ENCODE measurements at places on chromosomes 7 and 10.
A peak's percentile ranks its signal among the peaks of the same experiment; 100 is the strongest.

GRCh38 chr10:53886325-53887300 lies 914.4 kb downstream of the PCDH15 start:
- no peak for DNase-seq

GRCh38 chr7:47586925-47587324 lies 5.0 kb upstream of the TNS3 start:
- no peak for DNase-seq

GRCh38 chr7:2186166-2186565 lies 46.6 kb downstream of the MAD1L1 start:
- DNase-seq = no peak

- peak; percentile 30 for DNase-seq
These were observed 23.0 kb upstream of the EGFR start for GRCh38 chr7:54995610-54996363.

- no peak for DNase-seq
These were observed 14.5 kb downstream of the SSC4D start for GRCh38 chr7:76394957-76395356.

- DNase-seq = no peak
These were observed 345.8 kb downstream of the KCNMA1 start for GRCh38 chr10:77291596-77292505.

- no peak for DNase-seq
These were observed 12.4 kb downstream of the DYNC1I1 start for GRCh38 chr7:95784796-95785195.

GRCh38 chr10:110052916-110053315 lies 45.1 kb downstream of the ADD3 start:
- no peak for DNase-seq

- no peak for DNase-seq
These were observed 39.5 kb downstream of the WNT2 start for GRCh38 chr7:117283371-117283770.

DNA sequence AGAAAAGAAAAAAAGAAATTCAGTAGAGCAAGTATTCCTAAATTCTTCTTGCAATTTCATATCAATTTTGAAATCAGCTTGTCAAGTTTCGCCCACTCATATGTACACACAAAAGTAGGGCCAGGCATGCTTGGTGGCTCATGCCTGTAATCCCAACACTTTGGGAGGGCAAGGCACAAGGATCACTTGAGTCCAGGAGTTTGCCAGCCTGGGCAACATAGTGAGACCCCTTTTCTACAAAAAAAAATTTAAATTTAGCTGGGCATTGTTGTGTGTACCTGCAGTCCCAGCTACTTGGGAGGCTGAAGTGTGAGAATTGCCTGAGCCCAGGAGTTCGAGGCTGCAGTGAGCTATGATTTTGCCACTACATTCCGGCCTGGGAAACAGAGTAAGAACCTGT lies 65.4 kb downstream of the MRPL32 start:
- DNase-seq = no peak

DNA sequence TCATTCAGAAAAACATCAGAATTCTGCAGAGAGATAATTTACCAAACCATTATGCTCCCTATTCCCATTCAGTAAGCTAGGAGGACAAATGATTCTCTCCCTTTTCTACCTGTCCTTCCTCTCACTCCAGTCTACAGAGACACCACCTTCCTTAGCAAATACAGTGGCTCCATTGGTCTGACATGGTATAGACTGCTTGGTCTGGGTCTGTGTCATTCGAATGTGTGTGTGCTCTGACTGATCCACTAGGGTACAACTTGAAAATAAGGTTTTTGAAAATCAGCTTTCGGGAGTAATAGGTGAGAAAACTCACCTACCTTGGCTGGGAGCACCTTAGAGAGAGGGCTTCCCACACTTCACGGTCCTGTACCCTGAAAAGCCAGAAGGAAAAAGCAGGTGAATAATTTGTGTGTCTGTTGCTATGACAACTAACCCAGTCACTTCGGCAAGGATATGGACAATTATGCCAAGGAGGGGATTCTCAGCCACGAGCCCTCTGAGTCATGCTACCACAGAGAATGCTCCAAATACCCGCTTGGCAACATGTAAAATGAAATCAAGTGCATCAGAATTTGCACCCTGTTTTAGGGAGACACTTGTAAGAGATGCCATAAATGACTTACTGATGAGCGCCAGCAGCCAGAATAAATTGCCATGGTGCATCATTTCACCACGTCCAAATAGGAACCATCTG lies 114.5 kb upstream of the PRKCQ start:
- DNase-seq = no peak

- DNase-seq = peak; percentile 19
These were observed 945 bp downstream of the ADO start for GRCh38 chr10:62805231-62806099.

- no peak for DNase-seq
These were observed 83.4 kb downstream of the GOLGA7B start for GRCh38 chr10:97932932-97933530.

DNA sequence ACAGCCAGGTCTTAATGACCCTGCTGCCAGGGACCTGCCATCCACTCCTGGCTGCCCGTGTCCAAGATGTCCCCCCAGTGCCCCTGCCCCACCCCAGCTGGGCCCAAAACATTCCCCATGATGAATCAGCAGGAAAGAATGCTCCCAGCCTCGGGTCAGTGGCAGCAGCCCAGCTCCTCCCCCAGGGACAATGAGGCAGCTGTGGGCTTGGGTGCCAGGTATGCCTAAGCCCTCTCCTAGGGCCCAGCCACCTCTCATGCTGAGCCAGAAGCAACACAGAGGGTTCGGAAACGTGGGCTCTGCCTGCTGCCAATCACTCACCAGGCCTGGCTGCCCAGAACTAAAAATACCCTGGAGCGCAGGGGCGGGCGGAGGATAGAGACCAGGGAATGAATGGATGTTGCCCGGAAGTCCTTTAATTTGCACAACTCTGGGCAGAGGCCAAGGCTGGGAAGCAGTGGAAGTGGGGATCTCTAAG lies 1.5 kb upstream of the LOXL4 start:
- no peak for DNase-seq

DNA sequence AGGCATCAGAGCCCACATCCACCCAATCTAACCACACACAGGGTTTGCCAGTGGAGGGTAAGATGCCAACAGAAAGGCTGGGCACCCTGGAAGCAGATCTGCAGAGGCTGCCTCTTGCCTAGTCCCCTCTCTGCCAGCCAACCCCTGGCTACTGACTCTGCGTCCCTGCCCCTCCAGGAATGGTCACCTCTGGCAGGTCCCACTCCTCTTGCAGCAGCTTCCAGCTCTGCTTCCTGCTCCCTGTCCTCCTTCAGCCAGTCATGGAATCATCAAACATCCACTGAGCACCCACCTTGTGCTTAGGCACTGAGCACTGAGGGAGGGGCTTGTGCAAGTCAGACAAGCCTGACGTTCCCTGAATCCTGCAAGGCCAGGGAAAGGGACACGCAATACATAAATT lies 20.1 kb upstream of the HABP2 start:
- DNase-seq = no peak

DNA sequence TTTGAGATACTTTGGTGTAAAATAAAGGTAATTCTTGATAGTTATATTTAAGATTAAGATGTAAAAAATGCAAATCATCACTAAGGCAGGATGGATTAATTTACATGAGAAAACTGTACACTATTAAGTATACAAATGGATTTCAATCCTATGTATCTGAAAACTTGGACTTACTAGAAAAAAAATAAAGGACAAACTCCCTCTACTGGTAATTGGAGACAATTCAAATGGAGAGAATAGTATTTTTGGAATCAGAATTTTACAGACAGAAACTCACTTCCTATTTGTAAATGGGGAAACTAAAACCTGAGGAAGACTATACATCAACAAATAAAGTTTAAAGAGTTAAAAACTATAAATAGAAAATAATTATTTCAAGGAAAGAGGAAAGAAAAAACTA lies 62.6 kb downstream of the CUL2 start:
- DNase-seq = no peak

GRCh38 chr7:116259871-116260440 lies 49.6 kb downstream of the TES start:
- no peak for DNase-seq

DNA sequence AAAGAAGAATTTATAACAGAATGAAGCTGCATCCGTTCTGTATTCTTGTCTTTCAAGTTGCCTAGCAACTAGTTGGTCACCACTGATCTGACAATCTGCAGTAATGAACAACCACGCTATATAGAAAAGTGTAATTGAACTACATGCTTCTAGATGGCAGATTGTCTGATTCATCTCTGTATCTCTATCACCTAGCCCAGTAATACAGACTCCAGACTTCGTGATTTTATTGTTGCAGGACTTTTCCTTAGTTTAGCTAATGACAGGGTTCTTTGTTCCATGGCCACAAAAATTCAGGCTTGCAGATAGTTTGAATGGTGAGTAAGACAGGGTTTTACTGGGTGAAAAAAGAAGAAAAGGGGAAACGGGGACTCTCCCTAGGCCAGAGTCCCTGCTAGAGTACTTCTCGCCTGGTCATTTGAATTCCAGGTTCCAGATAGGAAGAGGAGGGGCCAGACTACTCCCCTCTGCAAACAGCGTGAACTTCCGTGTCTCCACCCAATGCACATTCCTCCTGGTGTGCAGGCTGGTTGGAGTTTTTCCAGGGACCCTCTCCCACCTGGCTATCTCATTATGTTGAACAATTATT lies 45.9 kb downstream of the COL1A2 start:
- no peak for DNase-seq

- no peak for DNase-seq
These were observed 195.9 kb downstream of the DIP2C start for GRCh38 chr10:493391-494148.

DNA sequence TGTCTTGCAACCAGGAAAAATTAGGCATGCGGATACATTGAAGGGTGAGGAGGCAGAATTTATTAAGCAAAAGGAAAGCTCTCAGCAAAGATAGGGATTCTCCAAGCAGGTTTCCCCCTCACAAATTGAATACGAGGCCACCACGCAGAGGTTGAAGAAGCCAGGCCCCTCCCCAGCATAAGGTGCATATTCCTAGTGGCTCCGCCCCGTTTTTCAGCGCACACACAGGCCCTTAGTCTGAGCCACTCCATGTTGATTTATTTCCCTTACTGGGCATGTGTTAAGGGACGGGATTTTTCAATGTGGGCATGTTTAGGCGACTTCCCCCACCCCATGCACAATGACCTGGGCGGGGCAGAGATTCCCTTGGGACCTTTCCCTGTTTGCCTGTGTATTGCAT lies 24.9 kb downstream of the PPP2R2D start:
- DNase-seq = no peak

GRCh38 chr7:126608339-126608776 lies 644.4 kb downstream of the GRM8 start:
- DNase-seq = no peak

DNA sequence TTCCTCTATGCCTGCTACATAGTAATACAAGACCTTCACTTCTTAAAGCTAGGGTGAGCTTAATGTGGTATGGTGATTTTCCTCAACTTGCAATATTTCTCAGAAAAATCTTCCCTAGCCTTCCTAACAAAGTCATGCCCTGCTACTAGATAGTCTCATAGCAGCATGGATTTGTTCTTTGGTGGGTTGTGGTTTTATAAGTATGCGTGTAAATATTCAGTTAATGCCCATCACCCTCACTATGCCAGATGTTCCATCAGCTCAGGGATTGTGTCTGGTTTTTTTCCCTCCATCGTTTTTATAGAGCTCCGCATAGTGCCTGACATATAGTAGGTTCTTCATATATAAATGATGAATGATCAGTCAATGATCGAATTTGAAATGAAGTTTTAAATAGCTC lies 182.8 kb downstream of the CREB5 start:
- no peak for DNase-seq

DNA sequence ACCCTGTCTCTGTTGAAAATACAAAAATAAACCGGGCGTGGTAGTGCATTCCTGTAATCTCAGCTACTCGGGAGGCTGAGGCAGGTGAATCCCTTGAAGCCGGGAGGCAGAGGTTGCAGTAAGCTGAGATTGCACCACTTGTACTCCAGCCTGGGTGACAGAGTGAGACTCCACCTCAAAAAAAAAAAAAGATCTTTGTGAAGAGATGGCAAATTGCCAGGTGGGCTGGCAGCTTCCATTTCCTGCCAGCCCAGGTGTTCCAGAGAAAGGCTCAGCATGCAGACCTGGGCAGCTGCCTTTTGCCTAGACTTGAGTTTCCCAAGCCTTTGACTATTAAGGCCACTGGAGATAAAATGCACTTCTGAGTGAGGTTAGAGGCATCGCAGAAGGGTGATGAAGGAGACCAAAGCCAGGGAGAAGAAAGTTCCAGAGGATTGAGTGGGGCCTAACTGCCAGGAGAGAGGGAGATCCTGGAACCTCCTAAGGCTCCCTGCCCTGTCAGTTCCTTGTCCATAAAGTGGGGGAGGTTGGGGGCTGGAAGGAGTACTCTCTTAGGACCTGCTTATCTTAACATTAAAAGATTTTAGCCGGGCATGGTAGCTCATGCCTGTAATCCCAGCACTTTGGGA lies 10.0 kb upstream of the DDIT4 start:
- no peak for DNase-seq

GRCh38 chr10:20105236-20105635 lies 289.0 kb downstream of the PLXDC2 start:
- no peak for DNase-seq

- no peak for DNase-seq
These were observed 318.0 kb downstream of the GRID1 start for GRCh38 chr10:86048571-86048970.

DNA sequence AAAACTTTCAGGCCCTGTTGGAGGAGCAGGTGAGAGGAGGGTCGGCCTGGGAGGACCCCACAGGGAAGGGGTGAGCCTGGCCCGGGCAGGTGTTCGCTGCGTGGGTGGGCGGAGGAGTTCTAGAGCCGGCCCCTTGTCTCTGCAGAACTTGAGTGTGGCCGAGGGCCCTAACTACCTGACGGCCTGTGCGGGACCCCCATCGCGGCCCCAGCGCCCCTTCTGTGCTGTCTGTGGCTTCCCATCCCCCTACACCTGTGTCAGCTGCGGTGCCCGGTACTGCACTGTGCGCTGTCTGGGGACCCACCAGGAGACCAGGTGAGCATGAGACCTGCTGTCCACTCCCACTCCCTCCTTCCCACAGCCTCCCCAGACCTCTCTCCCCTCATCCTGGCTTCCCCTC lies 5.6 kb downstream of the ZNHIT1 start:
- no peak for DNase-seq

- no peak for DNase-seq
These were observed 128.4 kb upstream of the FZD1 start for GRCh38 chr7:91135703-91136430.

GRCh38 chr10:48502791-48503190 lies 102.1 kb downstream of the ARHGAP22 start:
- DNase-seq = no peak

GRCh38 chr7:112193915-112194502 lies 12.2 kb downstream of the DOCK4 start:
- no peak for DNase-seq

All from activated naive CD4-positive, alpha-beta T cell treated with Interleukin-2 at 50 U/mL for 16 hours (primary cell).